Stimulated activated CD4-positive, alpha-beta T cell treated with anti-CD3 and anti-CD28 coated beads, Interleukin-1b, Interleukin-23, amount 100 ng/mL, for 1 hour (primary cell): ENCODE measurements at places on chromosomes 11 and 22.

GRCh38 chr22:40008726-40009291 is 14.1 kb downstream of the FAM83F start:
- DNase-seq = no peak

GRCh38 chr11:125777309-125777708 is 1.3 kb downstream of the PATE2 start:
- DNase-seq = no peak

DNA sequence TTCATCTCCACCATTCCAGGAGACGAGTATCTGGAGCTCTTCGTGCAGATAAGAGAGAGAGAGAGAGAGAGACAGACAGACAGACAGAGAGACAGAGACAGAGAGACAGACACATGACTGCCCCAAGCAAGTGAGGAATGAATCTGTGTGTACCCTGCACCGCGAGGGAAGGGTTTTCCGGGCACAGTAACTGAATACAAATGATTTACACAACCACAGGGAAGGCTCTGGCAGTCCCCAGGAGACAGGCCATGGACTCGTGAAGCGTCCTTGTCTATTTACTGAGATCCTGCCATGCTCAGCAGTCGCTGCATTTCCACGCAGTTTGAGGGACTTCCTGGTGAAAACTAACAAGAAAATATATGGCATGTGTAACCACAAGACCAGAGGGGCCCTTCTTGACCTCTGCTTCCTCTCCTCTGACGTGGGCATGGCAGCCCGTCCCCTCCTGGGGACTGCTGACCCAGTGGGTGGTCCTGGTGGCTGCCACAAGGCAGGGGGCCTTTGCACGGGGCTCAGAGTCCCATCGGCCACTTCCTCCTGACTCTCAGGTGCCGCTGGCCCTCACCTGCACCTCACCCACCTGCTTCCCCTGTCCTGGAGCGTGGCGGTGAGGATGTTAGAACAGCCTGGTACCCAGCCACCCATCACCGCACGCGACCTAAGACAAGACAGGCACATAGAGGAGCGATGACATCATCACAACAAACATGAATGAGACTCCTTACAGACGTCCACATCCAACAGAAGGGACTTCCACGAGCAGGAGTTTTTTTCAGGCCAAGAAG is 75.9 kb downstream of the PHF21B start:
- DNase-seq = no peak

- peak; percentile 21 for DNase-seq
Measured at GRCh38 chr11:69888483-69889181, 69.4 kb upstream of the FGF3 start.

GRCh38 chr11:105673089-105673488 is 63.2 kb downstream of the GRIA4 start:
- no peak for DNase-seq

- DNase-seq = no peak
Measured at GRCh38 chr11:5690216-5690615, 626 bp downstream of the TRIM22 start.

DNA sequence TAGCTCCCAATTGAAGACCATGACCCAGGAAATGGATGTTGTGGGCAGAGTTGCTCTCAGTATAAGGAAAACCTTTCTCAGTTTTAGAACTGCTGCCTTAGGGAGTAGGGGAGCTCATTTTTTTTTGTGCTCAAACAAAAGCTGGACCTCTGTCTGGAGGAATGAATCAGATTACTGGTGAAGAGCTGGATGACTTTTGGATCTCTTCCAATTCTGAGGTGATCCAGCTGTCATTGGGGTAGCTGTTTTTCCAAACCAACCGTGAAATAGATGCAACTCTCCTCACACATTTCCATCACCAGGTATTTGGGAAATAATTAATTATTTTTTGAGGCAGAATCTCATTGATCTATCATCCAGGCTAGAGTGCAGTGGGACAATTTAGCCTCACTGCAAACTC is 251.3 kb upstream of the PLET1 start:
- DNase-seq = no peak

- DNase-seq = no peak
Measured at GRCh38 chr11:74465291-74465708, 2.0 kb downstream of the KCNE3 start.

DNA sequence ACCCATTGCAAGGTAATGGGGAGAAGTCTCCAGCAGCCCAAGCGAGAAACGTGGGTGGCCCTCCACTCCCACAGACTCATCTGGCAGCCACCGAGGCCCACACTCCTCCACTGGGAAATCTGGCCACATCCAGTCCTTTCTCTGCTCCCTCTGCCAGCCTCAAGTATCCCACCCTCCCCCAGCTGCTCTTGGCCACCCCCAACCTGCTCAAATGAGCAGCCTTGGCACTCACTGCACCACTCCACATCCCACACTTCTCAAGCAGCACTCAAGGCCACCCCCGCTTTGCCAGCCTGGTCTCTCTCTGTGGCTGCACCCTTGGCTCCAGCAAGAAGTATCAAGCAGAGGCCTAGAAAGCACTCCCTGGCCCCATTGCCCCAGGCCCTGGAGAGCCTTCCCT is 28.2 kb downstream of the SLC22A12 start:
- no peak for DNase-seq

GRCh38 chr11:46826310-46827044 is 19.6 kb downstream of the CKAP5 start:
- DNase-seq = peak; percentile 45

- no peak for DNase-seq
Measured at GRCh38 chr11:12455938-12456337, 78.6 kb downstream of the PARVA start.

- no peak for DNase-seq
Measured at GRCh38 chr11:72380132-72380503, 54.2 kb downstream of the CLPB start.

GRCh38 chr22:22678970-22679369 is 34.6 kb downstream of the GGTLC2 start:
- no peak for DNase-seq

- no peak for DNase-seq
Measured at GRCh38 chr22:32325416-32325801, 32.3 kb upstream of the RFPL3 start.

DNA sequence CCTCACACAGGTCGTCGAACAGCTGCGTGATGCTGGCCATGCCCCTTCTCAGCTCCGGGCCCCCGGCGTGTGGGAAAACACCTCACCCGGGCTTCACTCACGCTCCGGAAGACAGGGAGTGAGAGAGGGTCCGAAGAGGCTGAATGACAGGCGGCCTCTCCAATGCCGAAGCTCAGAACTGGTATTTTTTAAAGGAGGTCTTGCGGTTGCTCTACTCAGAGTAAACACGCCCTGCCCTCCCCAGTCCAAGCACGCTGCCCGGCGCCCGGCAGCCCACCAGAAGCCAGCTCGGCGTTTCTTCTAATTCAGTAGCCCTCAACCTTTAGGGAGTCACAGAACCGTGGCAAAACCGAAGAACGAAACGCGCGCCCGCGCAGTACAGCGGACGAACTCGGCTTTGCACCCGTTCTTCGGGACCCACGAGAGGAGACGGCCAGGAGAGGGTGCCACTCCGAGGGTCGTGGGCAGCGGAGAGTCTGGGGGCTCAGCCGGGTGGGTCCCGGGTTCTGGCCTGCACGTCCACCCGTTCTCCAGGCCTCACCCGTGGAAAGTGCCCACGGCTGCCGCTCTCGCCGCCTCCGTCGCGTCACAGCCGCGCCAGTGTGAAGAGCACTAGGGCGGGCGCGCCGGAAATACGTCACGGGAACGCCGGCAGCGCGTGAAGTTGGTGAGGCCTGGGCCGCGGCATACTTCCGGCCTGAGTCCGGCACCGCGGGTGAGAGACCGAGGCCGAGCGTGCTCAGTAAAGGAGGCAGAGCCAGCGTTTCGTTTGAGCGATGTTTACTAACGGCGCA is at the start of gene TUBGCP6:
TUBGCP6 (minus strand) TSS at position 604 of the 794 bp plus-strand sequence; CDS start at position 40, 564 bp downstream.
- peak; percentile 87 for DNase-seq

- no peak for DNase-seq
Measured at GRCh38 chr22:23856721-23857605, 712 bp upstream of the SLC2A11 start.

DNA sequence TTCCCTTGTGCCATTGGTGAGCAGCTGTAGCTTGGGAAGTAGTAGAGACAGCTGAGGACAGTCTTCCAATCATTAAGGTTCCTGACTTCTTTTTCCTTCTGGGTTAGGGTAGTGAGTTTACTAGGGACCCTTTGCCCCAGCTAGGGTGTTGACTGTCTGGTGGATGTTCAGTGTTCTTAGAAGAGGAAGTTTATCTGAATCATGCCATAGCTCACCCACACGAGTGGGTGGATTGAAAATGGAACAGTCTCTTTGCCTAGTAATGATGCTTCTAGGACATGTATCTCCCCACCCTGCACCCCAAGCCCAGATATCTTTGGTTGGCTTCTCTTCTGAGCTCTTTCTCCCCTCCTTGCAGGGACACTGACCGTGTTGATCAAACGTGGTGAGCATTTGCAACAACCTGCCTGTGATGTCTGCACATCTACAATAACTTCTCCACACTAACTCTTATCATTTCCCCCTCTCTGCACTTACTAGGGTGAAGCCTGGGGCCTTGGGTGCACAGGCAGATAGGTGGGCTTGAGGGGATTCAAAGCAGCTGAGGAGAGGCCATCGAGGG is 57.1 kb upstream of the HORMAD2 start:
- no peak for DNase-seq

DNA sequence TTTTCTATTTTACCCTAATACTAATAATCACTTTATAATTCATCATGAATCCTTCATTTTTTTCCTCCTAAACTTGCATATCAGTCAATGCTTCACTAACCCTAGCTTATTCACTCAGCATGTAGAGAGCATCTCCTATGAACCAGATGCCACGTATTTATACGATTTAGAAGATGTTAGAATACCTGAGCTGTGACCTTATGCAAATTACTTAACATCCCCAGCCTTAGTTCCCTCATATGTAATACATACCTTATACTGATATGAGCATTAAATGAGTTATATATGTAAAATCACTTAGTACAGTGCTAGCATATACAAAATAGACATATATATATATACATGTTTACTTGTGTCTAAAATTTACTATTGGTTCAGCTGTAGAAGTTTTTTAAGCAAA is 9.0 kb downstream of the FAM76B start:
- DNase-seq = no peak

- no peak for DNase-seq
Measured at GRCh38 chr11:116909245-116909644, 71.8 kb upstream of the APOA1 start.

GRCh38 chr11:28009388-28009787 is 98.6 kb downstream of the KIF18A start:
- DNase-seq = no peak

- no peak for DNase-seq
Measured at GRCh38 chr11:113781682-113782081, 2.1 kb downstream of the CLDN25 start.

- DNase-seq = no peak
Measured at GRCh38 chr11:13434247-13435205, 28.5 kb downstream of the BTBD10 start.

GRCh38 chr11:101915791-101916291 is 481 bp downstream of the ANGPTL5 start:
- no peak for DNase-seq

DNA sequence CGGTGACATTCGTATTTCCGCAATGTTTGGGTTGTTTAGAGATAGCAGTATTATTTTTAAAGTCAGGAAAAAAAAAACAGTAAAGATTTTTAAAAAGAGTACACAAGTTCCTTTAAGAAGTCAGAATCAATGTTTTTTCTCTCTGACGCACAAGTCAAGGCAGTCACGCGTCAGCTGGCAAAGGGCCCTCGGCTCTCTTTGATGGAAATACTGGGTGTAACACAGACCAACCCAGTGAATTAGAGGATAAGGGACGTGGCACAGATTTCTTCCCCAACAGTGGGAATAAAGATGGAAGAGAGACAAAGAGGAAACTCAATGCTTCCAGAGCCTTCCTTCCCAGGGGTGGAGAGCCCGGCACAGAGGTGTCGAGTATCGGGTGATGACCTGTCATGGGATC is 13.4 kb downstream of the ASCC2 start:
- DNase-seq = no peak

- no peak for DNase-seq
Measured at GRCh38 chr11:26410706-26411366, 78.9 kb downstream of the ANO3 start.

GRCh38 chr11:116851626-116852025 is 14.2 kb upstream of the APOA1 start:
- DNase-seq = no peak

- no peak for DNase-seq
Measured at GRCh38 chr11:2805388-2806056, 80.1 kb downstream of the CDKN1C start.

- DNase-seq = no peak
Measured at GRCh38 chr11:10459029-10459970, 4.2 kb downstream of the AMPD3 start.

DNA sequence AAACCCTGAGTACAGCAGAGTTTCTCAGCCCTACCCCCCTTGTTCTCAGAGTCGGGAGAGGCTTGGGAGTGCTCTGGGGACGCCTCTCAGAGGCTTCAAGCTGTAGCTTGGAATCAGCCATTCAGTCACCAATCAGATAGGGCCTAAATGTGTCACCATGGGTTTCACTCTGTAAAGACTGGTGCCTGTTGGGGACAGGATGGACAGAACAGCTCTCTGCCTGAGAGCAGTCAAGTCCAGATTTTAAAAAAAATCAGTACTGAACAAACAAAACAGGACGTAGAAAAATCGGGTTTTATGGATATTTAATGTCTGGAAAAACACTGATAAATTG is 1.3 kb downstream of the FADD start:
- DNase-seq = no peak

DNA sequence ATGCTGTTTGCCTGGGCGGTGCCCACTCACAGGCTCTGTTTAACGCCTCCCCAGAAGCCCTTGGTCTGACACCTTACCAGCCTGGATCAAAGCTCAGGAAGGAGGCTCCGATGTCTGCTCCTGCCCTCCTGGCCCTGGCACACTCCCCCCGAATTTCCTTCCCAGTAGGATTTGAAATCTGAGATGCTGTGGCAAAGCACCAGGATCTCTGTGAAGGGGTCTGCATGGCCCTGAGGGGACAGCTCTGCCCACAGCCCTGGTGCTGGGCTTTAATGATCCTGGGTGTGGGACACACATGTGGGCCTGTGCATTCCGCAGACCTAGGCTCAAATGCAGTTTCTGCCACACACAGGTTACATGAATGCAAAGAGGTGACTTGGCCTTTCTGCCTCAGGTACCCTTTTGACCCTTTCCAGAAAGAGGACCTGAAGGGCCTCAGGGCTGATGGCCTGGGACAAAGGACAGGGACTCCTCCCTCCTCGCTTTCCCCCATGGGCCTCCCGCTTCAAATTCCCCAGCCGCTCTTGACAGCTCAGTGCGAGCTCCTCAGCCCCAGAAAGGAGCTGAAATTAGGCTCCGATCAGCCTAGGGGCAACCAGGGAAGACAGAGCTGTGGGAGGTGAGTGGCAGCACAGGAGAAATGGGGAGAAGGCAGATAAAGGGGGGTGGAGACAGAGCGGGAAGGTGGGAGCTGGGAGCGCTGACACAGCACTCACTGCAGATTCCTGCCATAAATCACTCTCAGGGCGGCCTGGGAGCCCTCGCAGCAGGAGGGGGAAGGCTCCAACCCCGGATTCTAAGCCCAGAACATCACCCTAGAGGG is 41.3 kb downstream of the TRIM29 start:
- no peak for DNase-seq
